ENCODE measurements at places on chromosomes 7 and 10.

DNA sequence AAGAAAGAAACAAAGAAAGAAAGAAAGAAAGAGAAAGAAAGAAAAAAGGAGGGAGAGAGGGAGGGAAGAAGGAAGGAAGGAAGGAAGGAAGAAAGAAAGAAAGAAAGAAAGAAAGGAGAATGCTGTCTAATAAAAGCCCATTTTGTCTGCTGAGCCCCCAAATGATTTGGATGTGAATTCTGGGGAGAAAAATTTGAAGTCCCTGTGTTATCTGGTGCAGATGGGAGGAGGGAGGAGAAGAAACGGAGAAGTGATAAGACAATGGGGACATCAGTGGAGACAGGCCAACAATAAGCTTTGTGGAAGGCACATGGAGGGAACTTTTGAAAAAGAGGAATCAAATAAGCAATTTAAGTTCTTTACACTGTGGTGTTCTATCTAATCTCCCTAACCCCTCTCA lies 24.6 kb upstream of the TMEM273 start:
- no peak for DNase-seq

GRCh38 chr7:29562307-29562706 lies 1.3 kb upstream of the PRR15 start:
- no peak for DNase-seq

- DNase-seq = no peak
Observed at GRCh38 chr7:148931470-148931869, 47.4 kb upstream of the EZH2 start.

- DNase-seq = no peak
Observed at GRCh38 chr7:123709525-123709924, 39.3 kb downstream of the WASL start.

DNA sequence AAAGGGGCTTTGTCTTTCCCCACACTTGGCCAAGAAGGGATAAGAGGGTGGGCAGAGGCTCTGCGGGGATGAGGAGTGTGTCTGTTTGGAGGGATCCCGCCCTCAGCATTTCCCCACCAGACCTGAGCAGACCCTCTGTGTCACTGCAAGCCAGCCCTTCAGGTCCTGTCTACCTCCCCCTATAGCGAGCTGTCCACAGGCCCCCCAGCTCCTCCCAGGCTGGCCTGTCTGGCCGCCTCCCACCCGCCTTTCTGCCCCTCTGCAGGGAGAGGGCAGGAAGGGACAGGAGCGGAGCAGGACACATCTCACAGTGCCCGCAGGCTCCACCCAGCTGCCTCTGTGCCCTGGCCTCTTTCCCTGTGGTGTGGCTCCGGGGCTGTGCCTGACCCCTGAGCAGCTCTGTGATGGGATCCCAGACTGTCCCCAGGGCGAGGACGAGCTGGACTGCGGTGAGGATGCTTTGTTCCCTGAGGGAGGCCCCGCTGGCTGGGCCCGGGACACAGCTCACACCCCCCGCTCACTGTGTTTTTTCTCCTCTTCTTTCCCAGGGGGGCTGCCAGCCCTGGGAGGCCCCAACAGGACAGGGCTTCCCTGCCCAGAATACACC lies 17.5 kb upstream of the ZNF467 start:
- DNase-seq = no peak

DNA sequence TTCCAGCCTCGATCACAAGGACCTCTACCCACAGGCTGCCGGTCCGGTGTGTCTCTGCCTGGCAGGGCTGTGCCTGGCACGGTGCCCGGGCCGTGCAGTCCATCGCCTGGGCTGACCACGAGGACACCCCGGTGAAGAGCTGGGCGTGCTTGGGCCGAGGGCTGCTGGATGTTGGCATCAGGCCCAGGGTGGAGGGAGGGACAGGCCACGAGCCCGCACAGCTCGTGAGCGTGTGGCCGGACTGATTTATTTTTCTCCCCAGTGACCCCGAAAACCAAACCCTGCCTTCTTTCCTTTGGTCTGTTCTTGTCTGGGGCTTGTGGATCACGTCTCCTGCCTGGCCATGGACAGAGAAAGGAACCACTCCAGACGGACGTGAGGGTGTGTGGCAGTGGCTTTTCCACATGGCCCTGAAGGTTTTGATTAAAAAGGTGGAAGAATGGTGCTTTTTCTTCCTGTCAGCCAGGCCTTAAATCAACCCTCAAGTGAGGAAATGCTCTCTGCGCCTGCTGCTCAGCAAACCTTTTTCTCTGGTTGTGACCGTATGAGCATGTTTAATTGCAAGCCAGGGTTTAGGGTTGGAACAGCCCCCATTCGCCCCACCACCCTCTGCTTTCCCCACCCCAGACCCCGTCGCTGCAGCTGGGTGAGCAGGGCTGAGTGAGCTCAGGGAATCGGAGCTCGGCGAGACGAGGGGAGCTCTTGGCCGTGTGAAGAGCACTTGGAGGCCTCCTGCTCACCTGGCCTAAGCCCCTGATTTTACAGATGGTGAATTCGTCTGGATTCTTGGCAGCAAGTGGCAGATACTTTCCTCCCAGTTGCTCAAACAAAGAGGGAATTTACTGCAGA lies 130.1 kb downstream of the RGS10 start:
- DNase-seq = no peak

- DNase-seq = no peak
Observed at GRCh38 chr7:151141855-151142685, 25.4 kb downstream of the GBX1 start.

Data from CD8-positive, alpha-beta memory T cell (primary cell).